ENCODE measurements at places on chromosomes 1 and 21. TPM values are rescaled to one million over a fixed set of nuclear protein-coding genes. Genes with fewer than 3 reads are reported as not detected.

Gene COA6
- total RNA-seq = 11.8 TPM

Gene DIRAS3
- total RNA-seq = not detected

Gene CYP4A22
- not detected for total RNA-seq

Gene SFN
- 1.3 TPM for total RNA-seq

Gene FCER1A
- total RNA-seq = 6.5 TPM

Gene TENT5C
- 80.6 TPM for total RNA-seq

Gene KPRP
- not detected for total RNA-seq

Gene CD34
- total RNA-seq = 0.30 TPM

Gene ENAH
- total RNA-seq = not detected

Gene PRRX1
- not detected for total RNA-seq

Gene EPHB2
- total RNA-seq = 0.23 TPM

Gene LAMTOR2
- total RNA-seq = 23.5 TPM

Gene EXOSC10
- 85.2 TPM for total RNA-seq

Gene DISP3
- 0.60 TPM for total RNA-seq

Gene ZNF695
- not detected for total RNA-seq

Gene KMO
- 0.97 TPM for total RNA-seq

Gene RXFP4
- not detected for total RNA-seq

Gene NBPF6
- not detected for total RNA-seq

Gene FOXD3
- total RNA-seq = not detected

Gene OLFM3
- total RNA-seq = not detected

Gene CA6
- not detected for total RNA-seq

Gene NES
- total RNA-seq = not detected

Gene SH2D2A
- total RNA-seq = 312 TPM

Gene TNNT2
- total RNA-seq = not detected

Gene CHODL
- total RNA-seq = not detected

Gene SYT14
- not detected for total RNA-seq

Gene CNTN2
- not detected for total RNA-seq

Gene CFAP107
- total RNA-seq = not detected

Gene APH1A
- 133 TPM for total RNA-seq
